ENCODE measurements at places on chromosomes 11 and 22. TPM values are rescaled to one million over a fixed set of nuclear protein-coding genes. Genes with fewer than 3 reads are reported as not detected.

The SCGB1A1 gene
- not detected for total RNA-seq

DNA sequence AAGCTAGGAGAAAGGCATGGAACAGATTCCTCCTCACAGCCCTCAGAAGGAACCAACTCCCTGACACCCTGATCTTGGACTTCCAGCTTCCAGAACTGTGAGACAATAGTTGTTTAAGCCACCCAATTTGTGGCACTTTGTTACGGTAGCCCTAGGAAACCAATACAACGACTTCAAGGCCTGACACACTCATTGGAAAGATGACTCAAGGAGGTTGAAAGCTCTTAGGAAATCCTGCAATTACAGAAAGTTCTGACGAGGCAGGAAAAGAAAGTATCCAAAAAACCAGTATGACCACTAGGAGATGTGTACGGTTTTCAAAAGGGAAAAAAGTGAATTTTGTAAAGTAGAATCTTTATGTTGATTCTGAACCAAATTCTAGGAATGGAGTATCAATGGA lies 161.4 kb downstream of the SWAP70 start:
- H3K4me3 ChIP-seq, result no peak overlapping the region
- no peaks in the 10 kb centered on the region for H3K36me3 ChIP-seq
- no peaks in the 10 kb centered on the region for H3K4me1 ChIP-seq

The CALCA gene
- total RNA-seq, result not detected

The MLC1 gene
- 0.83 TPM for total RNA-seq

GRCh38 chr22:40345271-40345670 lies 1.0 kb upstream of the ADSL start:
- peak overlapping the region; percentile 99 for H3K27ac ChIP-seq
- peak; percentile 27 for DNase-seq
- peaks cover 52% of the 10 kb centered on the region for H3K4me1 ChIP-seq
- peak overlapping the region; percentile 98 for H3K4me3 ChIP-seq
- H3K36me3 ChIP-seq, result peaks cover 15% of the 10 kb centered on the region
- H3K27me3 ChIP-seq, result no peaks in the 10 kb centered on the region

DNA sequence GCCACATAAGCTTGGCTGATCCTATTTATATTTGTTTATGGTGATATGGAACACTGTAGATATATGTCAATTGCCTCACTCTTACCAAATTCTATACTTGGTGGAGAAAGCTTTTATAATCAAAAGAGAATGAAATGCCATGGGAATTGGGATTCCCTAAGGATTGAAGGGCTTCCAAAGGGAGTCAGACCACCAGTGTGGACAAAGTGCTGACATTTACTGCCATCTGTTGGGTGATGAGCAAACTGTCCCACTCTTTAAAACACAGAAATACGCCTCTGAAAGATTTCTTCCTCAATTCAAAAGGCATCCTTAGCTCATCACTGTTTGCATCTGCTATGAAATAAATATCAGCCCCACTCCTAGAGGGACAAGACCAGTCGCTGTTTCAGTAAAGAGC lies 7.1 kb downstream of the SLC1A2 start:
- no peak for DNase-seq
- peaks cover 54% of the 10 kb centered on the region for H3K27me3 ChIP-seq
- no peak overlapping the region for H3K27ac ChIP-seq

DNA sequence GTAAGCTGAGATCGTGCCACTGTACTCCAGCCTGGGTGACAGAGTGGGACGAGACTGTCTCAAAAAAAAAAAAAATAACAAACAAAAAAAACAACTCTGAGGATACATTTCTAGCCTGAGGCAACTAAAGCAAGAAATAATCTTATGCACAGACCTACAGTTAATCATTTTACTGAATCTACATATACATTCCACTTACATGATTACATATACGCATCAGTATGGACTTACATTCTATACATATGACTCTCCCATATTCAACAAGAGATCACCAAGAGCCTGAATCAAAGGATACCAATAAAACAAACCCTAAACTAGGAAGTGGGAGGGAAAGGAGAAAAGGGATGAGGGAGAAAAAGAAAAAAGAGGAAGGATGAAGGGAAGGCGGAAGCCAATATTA lies 1.1 kb downstream of the ALG8 start:
- no peak for DNase-seq
- peaks cover 58% of the 10 kb centered on the region for H3K36me3 ChIP-seq
- H3K4me1 ChIP-seq, result peaks cover 56% of the 10 kb centered on the region
- peak overlapping the region; percentile 98 for H3K4me3 ChIP-seq
- H3K27ac ChIP-seq, result peak overlapping the region; percentile 70

GRCh38 chr22:40241200-40241763 lies 63.6 kb downstream of the TNRC6B start:
- DNase-seq, result peak; percentile 32
- H3K27me3 ChIP-seq, result no peaks in the 10 kb centered on the region
- H3K4me3 ChIP-seq, result peak overlapping the region; percentile 4

- no peaks in the 10 kb centered on the region for H3K4me1 ChIP-seq
- no peaks in the 10 kb centered on the region for H3K36me3 ChIP-seq
- H3K27me3 ChIP-seq, result no peaks in the 10 kb centered on the region
- H3K27ac ChIP-seq, result no peak overlapping the region
- H3K4me3 ChIP-seq, result no peak overlapping the region
Observed at GRCh38 chr11:6646918-6647679, 8.5 kb downstream of the DCHS1 start.

- DNase-seq, result no peak
- no peaks in the 10 kb centered on the region for H3K27me3 ChIP-seq
- H3K4me3 ChIP-seq, result no peak overlapping the region
- H3K4me1 ChIP-seq, result no peaks in the 10 kb centered on the region
- peaks cover 24% of the 10 kb centered on the region for H3K36me3 ChIP-seq
- H3K27ac ChIP-seq, result no peak overlapping the region
Observed at GRCh38 chr11:2645779-2646118, 54.0 kb downstream of the KCNQ1OT1 start.

DNA sequence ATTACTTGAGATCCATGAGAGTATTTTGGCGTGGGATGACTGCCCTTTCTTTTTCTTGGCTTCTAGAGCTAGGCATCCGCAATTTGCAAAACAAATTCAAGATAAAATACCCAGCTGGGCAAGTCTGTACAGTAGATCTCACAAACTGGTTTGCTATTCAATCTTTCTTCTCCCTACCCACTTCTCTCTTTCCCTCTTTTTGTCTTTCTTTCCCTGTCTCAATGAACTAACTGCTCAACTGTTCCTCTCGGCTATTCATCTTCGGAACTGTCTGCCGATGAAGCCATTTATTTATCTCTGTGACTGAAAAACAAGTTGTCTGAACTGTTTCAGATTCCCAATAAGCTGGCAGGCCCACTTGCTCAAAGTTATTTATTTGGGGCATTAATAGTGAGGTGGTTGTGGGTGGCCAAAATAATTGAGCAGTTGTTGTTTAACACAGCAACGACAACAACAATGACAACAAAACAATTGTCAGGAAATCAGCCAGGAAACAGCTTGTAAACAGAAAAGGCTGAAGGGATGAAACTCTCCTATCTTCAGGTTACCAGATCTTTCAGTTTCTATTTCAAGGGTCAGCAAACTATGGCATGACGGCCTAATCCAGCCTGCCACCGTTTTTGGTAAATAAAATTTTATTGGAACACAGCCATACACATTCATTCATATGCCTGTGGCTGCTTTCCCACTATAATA lies 76.0 kb upstream of the MTMR2 start:
- no peaks in the 10 kb centered on the region for H3K27me3 ChIP-seq
- DNase-seq, result no peak
- peaks cover 4% of the 10 kb centered on the region for H3K4me1 ChIP-seq
- peaks cover 11% of the 10 kb centered on the region for H3K36me3 ChIP-seq
- H3K27ac ChIP-seq, result no peak overlapping the region

GRCh38 chr11:69135420-69136363 lies 20.0 kb upstream of the SMIM38 start:
- peaks cover 3% of the 10 kb centered on the region for H3K4me1 ChIP-seq
- no peak overlapping the region for H3K4me3 ChIP-seq
- H3K36me3 ChIP-seq, result no peaks in the 10 kb centered on the region
- DNase-seq, result no peak

The ISX gene
- total RNA-seq, result not detected

DNA sequence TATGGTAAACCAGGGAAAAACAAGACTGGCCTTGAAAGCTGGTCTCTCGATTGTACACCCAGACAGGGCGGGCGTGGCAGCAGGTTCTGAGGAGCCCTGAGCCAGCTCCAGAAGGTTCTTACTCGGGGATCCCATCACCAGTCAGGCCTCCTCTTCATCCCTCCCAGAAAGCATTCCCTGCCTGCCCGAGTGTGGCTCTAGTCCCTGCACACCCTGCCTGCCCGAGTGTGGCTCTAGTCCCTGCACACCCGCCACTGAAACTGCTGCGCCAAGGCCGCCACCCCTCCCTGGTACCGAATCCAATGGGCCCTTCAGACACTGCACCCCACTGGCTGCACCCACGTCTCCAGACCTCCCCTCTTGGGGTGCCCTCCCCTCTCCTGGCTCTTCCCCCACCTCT lies 30.1 kb downstream of the KIAA0930 start:
- no peak overlapping the region for H3K4me3 ChIP-seq
- no peak overlapping the region for H3K27ac ChIP-seq
- no peaks in the 10 kb centered on the region for H3K36me3 ChIP-seq
- no peak for DNase-seq
- H3K27me3 ChIP-seq, result no peaks in the 10 kb centered on the region

The MRPL16 gene
- total RNA-seq, result 78.3 TPM

GRCh38 chr11:20355221-20356219 lies 8.0 kb upstream of the HTATIP2 start:
- H3K27ac ChIP-seq, result no peak overlapping the region
- peaks cover 5% of the 10 kb centered on the region for H3K36me3 ChIP-seq
- peak; percentile 57 for DNase-seq
- peaks cover 16% of the 10 kb centered on the region for H3K4me1 ChIP-seq
- H3K4me3 ChIP-seq, result no peak overlapping the region
- H3K27me3 ChIP-seq, result peaks cover 4% of the 10 kb centered on the region

The KBTBD3 gene
- total RNA-seq, result 7.5 TPM

The CHADL gene
- total RNA-seq, result 0.17 TPM

The OR51B2 gene
- total RNA-seq, result not detected

The SREBF2 gene
- 95.7 TPM for total RNA-seq

- no peak overlapping the region for H3K27ac ChIP-seq
- peaks cover 7% of the 10 kb centered on the region for H3K36me3 ChIP-seq
- H3K27me3 ChIP-seq, result no peaks in the 10 kb centered on the region
- peaks cover 22% of the 10 kb centered on the region for H3K4me1 ChIP-seq
- peak overlapping the region; percentile 94 for H3K4me3 ChIP-seq
Observed at GRCh38 chr22:17629641-17630040, 1.1 kb upstream of the ATP6V1E1 start.

The KCTD17 gene
- 25.7 TPM for total RNA-seq

GRCh38 chr11:102393272-102393730 lies 46.3 kb downstream of the BIRC2 start:
- no peak for DNase-seq
- H3K27me3 ChIP-seq, result no peaks in the 10 kb centered on the region
- no peak overlapping the region for H3K4me3 ChIP-seq
- peaks cover 46% of the 10 kb centered on the region for H3K4me1 ChIP-seq
- H3K27ac ChIP-seq, result peak overlapping the region; percentile 28

The EED gene
- total RNA-seq, result 50.3 TPM

GRCh38 chr22:37062702-37063381 lies 11.3 kb downstream of the KCTD17 start:
- H3K4me3 ChIP-seq, result no peak overlapping the region
- no peak for DNase-seq
- H3K4me1 ChIP-seq, result peaks cover 20% of the 10 kb centered on the region
- H3K27me3 ChIP-seq, result peaks cover 3% of the 10 kb centered on the region

GRCh38 chr22:27502327-27502726 lies 299.2 kb downstream of the MN1 start:
- H3K4me1 ChIP-seq, result no peaks in the 10 kb centered on the region
- H3K36me3 ChIP-seq, result no peaks in the 10 kb centered on the region
- H3K27ac ChIP-seq, result no peak overlapping the region
- no peak for DNase-seq
- H3K4me3 ChIP-seq, result no peak overlapping the region

The CCDC73 gene
- total RNA-seq, result not detected

DNA sequence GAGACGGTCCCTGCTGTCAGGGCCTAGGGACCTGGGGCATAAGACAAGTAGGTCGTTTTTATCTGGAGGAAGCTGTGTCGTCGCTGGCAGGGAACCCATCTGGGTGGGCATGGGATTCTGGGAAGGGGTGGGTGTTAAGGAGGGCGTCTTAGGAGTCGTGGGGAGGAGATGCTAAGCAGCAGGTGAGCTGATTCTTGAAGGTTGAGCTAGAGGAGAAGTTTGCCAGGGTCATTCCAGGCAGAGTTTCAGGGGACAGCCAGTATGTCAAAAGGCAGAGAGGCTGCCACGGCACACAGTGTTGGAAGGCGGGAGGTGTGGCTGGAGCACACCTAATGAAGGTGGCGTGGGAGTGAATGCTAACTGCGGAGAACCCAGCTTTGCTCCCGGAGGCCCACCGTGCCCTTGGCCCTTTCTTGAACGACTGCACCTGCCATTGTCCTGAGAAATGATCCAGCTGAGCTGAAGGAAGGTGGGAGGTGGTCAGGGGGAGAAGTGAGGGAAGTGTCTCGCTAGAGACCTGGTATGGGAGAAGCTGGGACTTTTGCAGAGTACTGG lies 1.3 kb downstream of the FAM118A start:
- peak overlapping the region; percentile 80 for H3K27ac ChIP-seq
- DNase-seq, result no peak
- peak overlapping the region; percentile 81 for H3K4me3 ChIP-seq
- peaks cover 15% of the 10 kb centered on the region for H3K36me3 ChIP-seq

GRCh38 chr11:89355646-89356045 lies 135.5 kb downstream of the NOX4 start:
- no peak overlapping the region for H3K27ac ChIP-seq
- DNase-seq, result no peak
- no peak overlapping the region for H3K4me3 ChIP-seq

The DRD2 gene
- total RNA-seq, result not detected

- H3K4me1 ChIP-seq, result peaks cover 6% of the 10 kb centered on the region
- DNase-seq, result peak; percentile 34
- no peak overlapping the region for H3K27ac ChIP-seq
- H3K4me3 ChIP-seq, result no peak overlapping the region
- H3K36me3 ChIP-seq, result no peaks in the 10 kb centered on the region
Observed at GRCh38 chr11:20353829-20354434, 9.6 kb upstream of the HTATIP2 start.

DNA sequence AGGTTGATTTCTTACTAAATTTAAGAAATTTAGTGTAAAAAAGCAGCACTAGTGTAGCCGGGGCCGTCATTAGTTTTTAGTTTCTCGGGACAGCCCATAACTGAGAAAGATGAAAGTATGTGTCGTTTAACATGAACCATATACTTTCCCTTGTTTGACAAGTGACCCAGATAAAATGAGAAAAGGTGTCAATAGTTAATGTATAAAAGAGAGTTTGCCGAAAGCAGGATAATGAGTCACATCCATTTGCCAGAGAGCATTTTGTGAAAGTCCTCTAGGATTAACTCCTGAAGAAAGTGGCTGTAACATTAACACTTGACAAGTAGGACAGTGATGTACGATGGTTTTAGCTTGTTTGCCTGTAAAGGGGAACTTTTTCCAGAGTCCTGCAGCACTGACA lies 13.5 kb downstream of the OR52K1 start:
- no peak overlapping the region for H3K4me3 ChIP-seq
- H3K4me1 ChIP-seq, result peaks cover 5% of the 10 kb centered on the region
- H3K36me3 ChIP-seq, result no peaks in the 10 kb centered on the region
- peaks cover 17% of the 10 kb centered on the region for H3K27me3 ChIP-seq

GRCh38 chr11:133951327-133952198 lies 5.2 kb downstream of the IGSF9B start:
- no peak overlapping the region for H3K27ac ChIP-seq
- H3K27me3 ChIP-seq, result no peaks in the 10 kb centered on the region
- H3K4me3 ChIP-seq, result no peak overlapping the region
- DNase-seq, result no peak
- H3K36me3 ChIP-seq, result peaks cover 35% of the 10 kb centered on the region

GRCh38 chr11:120859552-120860295 lies 164.2 kb upstream of the TBCEL start:
- no peaks in the 10 kb centered on the region for H3K27me3 ChIP-seq
- no peak overlapping the region for H3K4me3 ChIP-seq
- H3K4me1 ChIP-seq, result no peaks in the 10 kb centered on the region
- H3K27ac ChIP-seq, result no peak overlapping the region
